ENCODE measurements at places on chromosomes 5 and 9.
A peak's percentile ranks its signal among the peaks of the same experiment; 100 is the strongest.

DNA sequence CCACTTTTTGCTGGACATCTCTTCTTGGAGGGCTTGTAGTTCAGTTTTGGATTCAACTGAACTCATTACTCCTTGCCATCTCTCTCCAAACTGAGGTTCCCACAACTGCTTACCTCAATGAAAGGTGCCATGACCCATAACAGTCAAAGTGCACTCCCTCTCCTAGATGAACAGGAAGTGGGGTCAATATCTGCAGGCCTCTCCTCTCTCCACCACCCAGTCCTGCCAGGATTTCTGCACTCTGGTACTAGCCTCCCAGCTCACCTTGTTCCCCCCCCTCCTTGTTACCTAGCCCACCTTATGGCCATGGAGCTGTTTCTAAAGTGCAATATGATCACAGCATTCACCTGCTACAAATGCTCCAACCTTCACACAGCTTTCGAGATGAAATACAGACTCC, 5.9 kb downstream of the LHFPL2 start:
- no peak for DNase-seq

DNA sequence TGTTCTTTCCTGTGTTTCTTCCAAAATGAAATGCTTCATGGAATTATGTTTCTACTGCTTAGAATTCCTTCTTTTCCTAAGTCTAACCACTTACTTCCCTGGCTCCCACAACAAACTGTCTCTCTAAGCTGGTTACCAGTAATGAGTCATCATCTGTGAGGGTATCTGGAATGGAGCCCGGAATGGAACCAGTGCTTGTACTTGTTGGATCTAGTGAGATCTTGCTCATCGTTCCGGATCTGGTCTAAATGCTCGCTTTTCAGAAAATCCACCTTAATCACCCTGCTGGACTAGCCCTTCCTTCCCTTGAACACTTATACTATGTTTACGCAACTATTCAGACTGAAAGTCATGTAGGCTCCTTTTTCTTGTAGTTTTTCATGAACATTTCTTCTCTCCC, 184.8 kb downstream of the PBX3 start:
- no peak for DNase-seq

DNA sequence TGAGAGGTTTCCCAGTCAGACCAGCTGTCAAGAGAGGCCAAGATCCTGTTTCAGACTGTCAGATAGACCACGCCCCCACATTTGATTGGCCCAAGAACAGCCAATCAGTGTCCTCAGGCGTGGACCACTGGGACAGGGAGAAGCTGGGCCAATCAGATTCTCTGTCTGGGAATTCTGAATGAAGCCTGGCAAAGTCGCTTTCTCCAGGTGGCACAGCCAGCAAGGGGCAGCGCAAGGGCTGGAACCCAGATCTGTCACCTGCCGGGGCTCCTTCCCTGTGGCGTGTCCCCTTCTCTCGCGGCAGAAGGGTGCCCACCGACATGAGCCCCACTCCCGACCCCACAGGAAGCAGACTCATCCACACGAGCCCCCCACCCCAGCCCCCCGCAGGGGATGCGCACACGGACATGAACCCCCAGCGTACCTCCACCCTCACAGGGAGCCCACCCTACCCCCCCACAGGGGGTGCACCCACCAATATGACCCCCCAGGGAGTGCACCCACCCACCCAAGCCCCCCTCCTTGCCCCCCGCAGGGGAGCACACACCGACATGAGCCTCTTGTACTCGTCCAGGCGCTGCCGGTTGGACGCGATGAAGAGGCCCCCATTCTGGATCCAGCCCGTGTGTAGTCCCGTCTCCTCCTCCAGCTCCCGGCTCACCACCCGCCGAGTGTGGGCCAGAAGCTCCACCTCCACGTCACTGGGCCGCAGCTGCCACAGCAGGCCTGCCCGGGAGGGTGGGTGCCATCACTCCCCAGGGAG, 6.1 kb downstream of the SARDH start:
- no peak for DNase-seq

GRCh38 chr9:13447843-13448422, 168.4 kb upstream of the MPDZ start:
- no peak for DNase-seq

DNA sequence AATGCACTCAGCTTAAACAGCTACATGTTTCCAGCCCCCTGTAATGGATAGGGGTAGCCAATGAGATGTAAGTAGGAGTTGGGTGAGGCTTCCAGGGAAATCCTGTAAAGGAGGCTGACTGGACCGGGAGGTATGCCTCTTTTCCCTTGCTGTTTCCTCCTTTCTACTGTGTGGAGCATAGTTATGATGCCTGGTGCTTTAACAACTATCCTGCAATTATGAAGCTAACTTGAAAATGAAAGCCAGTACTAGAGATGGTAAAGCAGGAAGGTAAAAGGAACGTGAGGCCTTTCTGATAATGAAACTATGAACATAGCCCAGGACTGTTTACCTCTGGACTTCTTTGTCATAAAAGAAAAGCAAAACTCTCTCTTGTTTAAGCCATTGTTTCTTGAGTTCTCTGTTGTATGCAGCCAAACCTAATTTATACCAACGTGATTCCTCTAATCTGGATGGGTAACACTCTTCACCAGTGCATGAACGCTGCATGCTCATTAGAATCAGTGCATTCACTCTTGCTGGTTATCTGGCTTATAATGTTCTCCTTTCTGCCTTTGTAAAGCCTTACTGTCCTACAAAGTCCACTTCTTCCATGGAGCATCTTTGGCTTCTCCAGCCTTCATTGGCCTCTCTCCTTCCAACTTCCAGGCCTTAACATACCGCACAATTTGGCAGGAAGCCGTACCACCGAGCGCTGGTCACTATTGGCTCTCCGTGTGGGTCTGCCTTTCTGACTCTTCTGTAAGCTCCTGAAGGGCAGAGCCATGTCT, 8.3 kb upstream of the ARHGEF28 start:
- DNase-seq = peak; percentile 12

- no peak for DNase-seq
Measured at GRCh38 chr9:3828495-3828894, 302.7 kb upstream of the RFX3 start.

DNA sequence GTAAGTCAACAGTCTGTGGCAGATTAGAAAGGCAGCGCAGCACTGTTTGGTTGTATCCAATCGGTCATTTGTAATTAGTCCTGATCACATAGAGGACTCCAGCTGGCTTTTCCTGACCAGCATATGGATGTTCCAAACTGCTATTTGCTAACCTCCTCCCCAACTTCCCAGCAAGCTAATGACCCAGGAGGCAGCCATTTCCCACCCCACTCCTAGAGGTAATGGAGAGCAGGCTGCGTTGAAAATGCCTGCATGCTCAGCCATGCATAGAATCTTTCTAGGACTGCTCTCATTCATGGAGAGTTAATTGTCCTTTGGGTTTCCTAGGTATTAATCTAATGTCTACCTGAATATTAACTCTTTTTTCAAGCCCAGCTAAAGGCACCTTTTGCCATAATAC, 850.6 kb upstream of the WWC1 start:
- DNase-seq = no peak

GRCh38 chr9:113558632-113559502, 95.3 kb downstream of the RGS3 start:
- no peak for DNase-seq

DNA sequence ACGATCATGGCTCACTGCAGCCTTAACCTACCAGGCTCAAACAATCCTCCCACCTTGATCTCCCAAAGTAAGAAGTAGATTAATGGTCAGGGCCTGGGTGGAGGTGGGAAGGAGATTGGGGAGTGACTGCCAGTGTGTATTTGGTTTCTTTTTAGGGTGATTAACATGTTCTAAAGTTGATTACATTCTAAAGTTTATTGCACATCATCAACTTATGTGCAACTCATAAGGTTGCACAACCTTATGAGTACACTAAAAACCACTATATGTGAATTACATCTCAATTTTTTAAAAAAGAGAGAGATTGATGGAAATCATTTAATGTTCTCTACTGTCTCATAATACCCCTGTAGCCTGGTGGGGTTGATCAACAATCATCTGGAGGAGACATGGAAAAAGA, 218.1 kb downstream of the AOPEP start:
- DNase-seq = no peak

- DNase-seq = no peak
Measured at GRCh38 chr5:37816883-37817282, 23.0 kb downstream of the GDNF start.

DNA sequence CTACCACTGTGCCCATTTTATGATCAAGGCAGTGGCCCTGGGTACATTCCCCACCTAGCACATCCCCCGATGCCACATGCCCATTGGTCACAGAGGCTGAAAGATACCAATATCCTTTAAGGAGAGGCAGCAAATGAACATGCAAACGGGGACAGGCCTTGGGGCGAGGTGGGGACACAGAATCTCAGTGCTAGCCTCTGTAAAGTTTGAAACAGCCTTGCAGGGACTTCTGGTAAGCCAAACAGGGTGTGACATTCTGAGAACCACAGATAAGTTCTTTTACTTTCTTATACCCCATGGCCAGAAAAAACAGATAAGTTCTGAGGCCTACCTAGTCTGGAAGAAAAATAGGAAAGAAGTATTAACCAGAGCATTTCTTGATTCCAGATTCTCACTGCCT, 60.5 kb downstream of the ACER2 start:
- no peak for DNase-seq

- no peak for DNase-seq
Measured at GRCh38 chr5:111961862-111962261, 204.9 kb upstream of the NREP start.

- no peak for DNase-seq
Measured at GRCh38 chr5:141835928-141836670, 42.1 kb downstream of the PCDH1 start.

DNA sequence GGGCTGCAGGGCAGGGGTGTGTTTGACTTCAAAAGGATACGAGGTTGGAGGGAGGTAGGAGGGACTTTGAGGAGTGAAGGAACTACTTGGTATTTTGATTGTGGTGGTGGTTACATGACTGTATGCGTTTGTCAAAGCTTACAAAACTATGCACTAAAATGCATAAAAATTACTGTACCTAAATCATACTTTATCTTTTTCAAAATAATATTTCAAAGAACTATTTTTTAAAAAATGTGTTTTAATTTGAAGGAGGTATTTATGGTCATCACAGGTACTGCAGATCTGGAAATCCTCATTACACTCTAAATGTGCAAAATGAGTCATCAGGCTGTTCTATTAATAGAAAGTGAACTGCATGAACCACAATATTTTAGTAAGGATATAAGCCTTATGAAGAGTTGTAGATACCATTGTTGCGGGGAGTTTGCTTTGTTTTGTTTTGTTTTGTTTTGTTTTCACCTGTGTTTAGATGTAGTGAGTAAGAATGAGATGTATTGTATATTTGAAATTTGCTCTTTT, 116.9 kb downstream of the ARRDC3 start:
- no peak for DNase-seq

- DNase-seq = no peak
Measured at GRCh38 chr5:117638581-117638980, 1064.0 kb upstream of the SEMA6A start.

- no peak for DNase-seq
Measured at GRCh38 chr5:151597749-151598148, 6.6 kb upstream of the FAT2 start.

GRCh38 chr5:156621719-156622118, 228.4 kb upstream of the PPP1R2B start:
- no peak for DNase-seq

- DNase-seq = no peak
Measured at GRCh38 chr5:150517272-150518152, 9.6 kb downstream of the NDST1 start.

- DNase-seq = no peak
Measured at GRCh38 chr5:166342402-166342801, 1949.0 kb upstream of the WWC1 start.

GRCh38 chr9:109967651-109968642, 187.9 kb downstream of the PALM2AKAP2 start:
- DNase-seq = peak; percentile 92

DNA sequence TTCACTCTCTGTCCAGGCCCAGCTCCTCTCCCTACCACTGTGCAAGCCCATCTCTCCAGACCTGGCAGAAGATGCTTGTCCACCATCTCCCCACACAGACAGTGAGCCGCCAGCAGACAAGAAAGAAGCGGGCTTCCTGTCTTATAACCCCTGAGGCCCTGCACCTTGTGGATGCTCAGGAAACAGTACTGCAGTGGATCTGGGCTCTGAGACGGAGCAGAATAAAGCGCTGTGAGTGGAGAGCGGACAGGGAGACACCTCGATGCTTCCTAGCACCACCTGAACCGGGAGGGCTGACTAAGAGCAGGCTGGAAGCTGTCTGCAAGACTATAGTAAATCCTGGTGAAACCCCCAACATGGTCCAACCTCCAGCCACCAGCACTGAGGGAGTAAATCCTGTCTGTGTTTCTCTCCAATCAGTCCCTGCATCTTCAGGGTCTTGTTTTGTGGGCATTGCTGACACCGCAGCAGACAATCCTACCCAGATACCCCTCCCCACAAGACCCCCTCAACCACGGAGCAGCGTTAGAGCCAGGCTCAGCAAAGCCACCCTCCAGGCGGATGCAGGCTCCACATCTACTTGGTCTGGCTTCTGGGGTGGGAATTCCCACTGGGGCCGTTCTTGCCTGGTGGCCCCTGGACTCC, 18.7 kb downstream of the ORM2 start:
- DNase-seq = no peak

DNA sequence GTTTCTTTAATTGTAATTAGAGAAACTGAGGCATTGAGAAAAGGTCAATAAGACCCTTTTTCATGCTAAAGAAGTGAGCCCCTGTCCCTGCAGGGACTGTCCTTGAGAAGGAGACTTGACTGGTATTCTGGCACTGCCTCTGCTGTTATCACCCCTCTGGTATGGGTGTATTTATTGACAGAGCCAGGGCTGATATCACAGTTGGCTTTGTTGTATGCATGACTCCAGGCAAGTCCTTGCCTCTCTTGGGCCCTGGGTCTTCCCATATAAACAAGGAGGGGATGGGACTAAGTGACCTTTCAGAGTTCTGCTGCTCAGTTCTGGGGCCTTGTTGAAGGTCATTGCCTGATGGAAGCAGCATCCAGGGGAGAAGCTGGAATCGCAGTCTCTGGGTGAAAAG, 71.8 kb upstream of the PPARGC1B start:
- DNase-seq = no peak

- no peak for DNase-seq
Measured at GRCh38 chr9:114913656-114914055, 16.7 kb downstream of the TNFSF8 start.

- no peak for DNase-seq
Measured at GRCh38 chr9:13386935-13387733, 107.6 kb upstream of the MPDZ start.

- no peak for DNase-seq
Measured at GRCh38 chr9:133074111-133074651, 12.4 kb downstream of the CEL start.

GRCh38 chr5:160198146-160198545, 31.2 kb upstream of the FABP6 start:
- no peak for DNase-seq
